ENCODE measurements at places on chromosomes 12 and 14.

DNA sequence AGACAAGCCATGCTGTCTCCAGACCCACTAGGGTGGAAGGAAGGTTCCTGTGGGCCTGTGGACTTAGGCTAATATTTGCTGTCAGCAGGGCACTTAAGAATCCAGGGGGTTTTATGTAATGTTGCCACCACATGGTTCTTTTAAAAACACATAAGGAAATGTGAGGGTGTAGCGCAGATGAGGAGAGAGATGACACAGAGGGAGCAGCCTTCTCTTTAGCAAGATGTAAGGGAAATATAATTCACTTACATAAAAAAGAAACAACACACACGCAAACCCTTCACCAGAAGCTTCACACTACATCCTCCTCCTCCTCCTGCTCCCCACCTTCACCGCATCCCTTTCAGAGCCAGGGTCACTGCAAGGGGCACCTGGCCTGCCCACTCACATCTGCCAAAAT lies 4.9 kb upstream of the PIP4K2C start:
- no peak for DNase-seq

DNA sequence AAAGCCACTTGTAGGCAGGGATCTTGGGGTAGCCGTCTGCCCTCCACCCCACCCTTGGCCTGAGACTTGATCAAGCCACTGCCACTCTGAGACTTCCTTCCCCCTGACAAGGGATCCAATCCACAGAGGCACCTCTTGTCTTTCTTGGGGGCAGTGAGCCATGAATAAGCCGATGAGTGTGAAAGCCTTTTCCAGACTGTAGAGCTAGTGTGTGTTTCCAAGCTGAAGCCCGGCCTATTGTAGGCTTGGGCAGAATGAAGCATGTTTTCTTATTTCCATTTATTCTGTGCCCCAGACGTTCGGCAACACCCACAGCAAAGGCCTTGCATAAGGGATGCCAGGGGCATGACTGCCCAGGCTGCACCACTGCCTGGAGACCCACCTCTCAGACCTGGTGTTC lies 991.6 kb downstream of the BCL11B start:
- no peak for DNase-seq

- DNase-seq = no peak
These were observed 5.0 kb upstream of the EPS8 start for GRCh38 chr12:15794196-15794595.

GRCh38 chr14:68970038-68970612 lies 9.0 kb downstream of the ACTN1 start:
- no peak for DNase-seq

Measured in femur (tissue), 1 donor.